T follicular helper cell (primary cell): ENCODE measurements at places on chromosomes 12 and 14.

DNA sequence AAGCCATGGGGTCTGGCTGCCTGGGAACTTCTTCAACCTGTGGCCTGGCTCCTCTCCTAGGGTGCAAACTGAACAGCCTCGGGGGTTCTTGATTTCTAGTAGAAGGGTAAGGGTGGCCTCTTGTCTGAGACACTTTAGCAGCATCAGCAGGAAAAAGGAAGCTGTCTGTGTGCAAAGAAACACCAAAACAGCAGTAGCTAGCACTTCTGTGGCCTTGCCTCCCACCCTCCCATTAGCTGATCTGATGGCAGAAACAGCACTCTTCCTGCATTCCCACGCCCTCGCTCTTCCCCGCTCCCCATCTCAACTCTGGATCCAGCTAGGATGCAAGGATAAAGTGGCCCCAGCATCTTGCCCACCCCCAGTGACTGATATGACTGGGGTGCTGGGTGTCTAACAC, 20.7 kb downstream of the SLC7A8 start:
- no peak for DNase-seq

DNA sequence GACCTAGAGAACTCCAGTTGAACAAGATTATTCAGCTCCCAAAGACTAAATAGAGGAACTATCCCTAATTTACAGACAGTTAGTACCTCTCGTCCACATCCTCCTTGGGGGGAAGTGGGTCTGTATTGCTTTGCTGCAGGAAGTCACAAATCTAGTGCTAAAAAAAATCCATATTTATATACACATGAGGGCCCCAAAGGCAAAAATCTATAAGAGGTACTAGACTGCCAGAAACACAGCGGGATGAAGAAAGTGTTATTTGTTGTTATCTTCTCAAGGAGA, 190.1 kb downstream of the TTC8 start:
- DNase-seq = no peak

DNA sequence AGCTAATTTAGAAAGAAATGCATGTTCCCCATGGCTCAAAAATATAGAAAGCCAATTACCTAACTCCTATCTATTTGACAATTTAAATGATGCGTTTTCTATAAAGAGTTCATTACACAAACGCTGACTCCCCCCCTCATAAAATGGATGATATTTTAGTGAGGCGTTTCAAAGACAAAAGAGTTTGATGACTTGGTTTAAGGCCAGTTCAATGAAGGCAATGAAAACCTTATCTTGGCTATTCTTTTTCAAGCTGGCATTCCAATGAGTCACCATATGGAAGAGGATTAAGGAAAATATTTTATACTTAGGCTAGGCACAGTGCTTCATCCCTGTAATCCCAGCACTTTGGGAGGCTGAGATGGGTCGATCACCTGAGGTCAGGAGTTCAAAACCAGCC, 62.7 kb downstream of the HMGA2 start:
- no peak for DNase-seq

DNA sequence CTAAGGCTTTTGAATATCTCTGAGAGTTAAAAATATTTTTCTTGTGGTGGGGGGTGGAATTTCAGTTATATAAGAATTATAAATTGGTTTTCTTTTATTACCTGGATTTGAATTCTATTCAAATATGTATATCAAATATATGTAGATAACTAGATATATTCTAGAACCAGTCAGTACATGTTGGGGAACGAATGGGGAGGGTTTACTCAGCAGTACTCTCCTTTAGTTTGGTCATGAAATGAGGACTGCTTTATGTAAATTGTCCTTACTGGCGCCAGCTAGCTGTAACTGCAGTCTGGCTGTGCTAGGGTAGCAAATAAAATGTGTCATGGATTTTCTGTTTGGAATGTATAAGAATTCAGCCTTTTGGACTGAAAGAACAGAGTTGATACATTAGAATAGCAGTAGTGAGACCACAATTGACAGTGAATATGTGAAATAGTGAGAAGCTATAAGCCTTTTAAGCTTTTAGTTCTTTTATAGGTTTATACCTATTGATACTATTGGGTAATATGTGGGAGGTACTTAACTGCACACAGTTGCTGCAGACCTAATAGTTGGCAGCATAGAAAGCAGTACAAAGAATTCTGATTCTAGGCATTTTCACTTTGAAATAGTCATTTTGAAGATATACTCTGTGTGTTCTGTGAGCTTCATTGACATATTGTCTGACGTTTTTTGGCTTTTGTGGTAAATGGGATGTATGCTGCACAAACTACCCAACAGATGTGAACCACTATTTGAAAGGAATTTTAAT, 29.0 kb downstream of the ATF7IP start:
- peak; percentile 34 for DNase-seq

GRCh38 chr12:94149119-94149780, 873 bp downstream of the PLXNC1 start:
- DNase-seq = peak; percentile 12

DNA sequence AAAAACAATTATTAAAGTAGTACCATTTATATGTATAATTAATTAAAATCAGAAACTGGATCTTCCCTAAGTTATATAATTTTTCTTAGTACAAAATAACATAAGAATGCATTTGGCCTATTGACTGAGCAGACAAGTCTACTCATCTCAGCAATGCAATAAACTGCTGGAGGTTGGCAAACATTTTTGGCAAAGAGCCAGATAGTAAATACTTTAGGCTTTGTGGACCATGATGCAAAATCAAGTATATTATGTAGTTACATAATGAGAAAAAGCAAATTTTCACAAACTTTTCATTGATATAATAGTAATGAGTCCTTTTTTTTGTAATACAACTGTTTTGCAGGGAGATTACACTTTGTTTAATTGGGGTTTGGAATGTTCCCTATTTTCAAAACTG, 30.9 kb downstream of the ERGIC2 start:
- DNase-seq = no peak

DNA sequence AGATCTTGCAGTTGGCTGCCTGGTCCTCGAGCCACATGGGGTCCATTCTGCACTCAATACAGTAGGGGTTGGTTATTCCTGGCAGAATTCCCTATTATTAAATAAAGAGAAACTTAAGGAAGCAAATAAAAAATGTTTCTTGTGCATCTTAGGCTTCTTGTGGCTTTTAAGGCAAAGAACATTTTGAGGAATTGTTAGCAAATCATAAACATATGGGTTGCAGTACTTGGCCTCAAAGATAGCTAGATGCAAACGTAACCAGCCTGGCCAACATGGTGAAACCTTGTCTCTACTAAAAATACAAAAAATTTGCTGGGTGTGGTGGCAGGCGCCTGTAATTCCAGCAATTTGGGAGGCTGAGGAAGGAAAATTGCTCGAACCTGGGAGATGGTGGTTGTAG, 50.8 kb upstream of the KCNA5 start:
- DNase-seq = no peak

GRCh38 chr14:100591453-100592371, 4.5 kb upstream of the BEGAIN start:
- no peak for DNase-seq

DNA sequence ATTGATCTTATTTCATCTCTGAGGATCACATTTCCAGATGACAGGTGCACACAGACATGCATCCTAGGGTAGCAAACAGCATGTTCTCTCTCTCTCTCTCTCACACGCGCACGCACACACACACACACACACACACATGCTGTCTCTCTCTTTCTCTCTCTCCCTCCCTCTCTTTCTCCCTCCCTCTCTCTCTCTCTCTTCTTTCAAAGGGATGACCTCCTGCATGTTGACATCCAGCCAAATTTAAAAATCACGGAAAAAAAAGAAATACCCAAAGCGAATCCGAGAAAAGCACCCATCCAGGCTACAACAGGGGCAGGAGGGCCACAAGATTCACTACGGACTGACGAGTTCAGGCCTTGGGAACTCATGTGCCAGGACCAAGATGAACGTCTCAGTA, 2.3 kb downstream of the KSR2 start:
- no peak for DNase-seq

DNA sequence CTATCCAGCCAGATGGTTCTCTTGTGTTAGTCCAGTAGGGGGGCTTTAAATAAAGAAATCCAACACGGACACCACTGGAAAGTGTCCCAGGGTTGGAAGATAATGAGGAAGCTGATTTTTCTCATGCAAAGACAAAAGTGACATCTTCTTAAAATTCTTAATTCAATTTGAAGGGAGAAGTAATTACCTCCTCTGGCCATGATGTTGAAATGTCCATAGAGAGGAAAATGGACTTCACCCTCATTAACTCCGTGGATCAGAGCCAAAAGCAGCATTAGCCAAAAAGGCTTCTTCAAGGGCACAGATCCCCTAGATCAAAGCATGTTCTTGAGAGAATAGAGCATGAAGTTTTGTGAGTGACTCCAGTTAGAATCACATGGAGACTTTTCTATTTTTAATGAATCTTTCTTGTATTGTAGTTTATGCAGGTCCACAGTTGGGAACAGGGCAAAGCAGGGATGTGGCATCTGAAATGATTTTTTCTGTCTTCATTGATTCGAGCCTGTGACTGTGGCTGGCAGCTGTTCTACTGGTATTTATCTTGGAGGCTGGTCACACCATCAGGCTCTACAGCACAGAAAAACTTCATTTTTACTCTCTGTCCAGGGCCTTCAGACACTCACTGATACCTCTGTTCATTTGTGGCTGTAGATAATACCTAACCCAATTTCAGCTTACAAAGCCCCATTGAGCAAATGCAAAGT, 1002.5 kb downstream of the AACS start:
- DNase-seq = no peak

- DNase-seq = no peak
Measured at GRCh38 chr14:68695326-68695768, 97.5 kb downstream of the ZFP36L1 start.

DNA sequence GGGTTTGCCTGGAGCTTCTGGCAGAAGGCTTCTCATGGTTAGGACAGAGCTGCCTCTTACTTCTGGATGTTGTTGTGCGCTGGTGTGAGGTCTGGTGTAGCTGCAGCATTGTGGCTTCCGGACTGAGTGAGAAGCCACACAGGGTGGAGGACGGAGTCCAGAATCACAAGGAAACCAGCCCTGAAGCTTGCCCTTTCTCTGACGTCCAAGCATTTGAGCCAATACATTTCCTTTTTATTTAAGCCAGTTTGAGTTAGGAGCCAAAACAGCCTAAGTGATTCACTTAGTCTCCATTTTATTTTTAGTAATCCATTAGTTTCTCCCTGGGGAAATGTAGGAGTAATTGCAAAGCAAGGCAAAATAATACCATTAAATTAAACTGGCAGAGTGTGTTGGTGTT, 402.4 kb upstream of the RGS6 start:
- DNase-seq = no peak

- DNase-seq = no peak
Measured at GRCh38 chr12:107938446-107938845, 163.9 kb downstream of the ASCL4 start.

- no peak for DNase-seq
Measured at GRCh38 chr12:81077329-81077685, 572 bp upstream of the ACSS3 start.

DNA sequence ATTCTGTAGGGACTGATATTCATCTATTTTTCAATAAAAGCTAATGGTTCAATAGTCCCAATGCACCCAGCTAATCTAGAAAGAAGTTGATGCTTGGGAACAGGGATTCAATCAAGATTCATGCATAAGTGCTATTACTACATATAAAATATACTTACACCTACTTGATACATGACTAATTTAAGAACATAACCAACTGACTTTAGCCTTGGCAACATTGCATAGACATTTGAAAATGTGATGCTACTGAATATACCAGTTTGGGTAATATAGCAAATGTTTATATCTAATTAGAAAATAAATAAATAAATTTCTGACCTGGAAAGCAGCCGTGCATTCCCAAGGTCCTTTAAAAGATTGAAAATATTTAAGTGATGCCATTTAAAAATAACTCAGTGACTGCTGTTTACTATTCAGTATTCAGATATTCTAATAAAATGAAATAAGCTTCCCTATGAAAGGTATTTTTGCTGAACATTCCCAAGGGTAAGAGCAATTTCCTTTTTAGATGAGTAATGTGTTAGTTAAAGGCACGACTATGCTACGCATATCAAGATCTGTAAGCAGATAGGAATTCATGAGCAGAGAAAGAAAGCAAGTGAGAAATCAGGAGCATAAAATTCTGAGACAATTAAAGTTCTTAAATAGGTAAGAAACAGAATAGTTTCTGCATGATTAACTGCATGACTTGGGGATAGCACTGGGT, 160.6 kb upstream of the SYT1 start:
- DNase-seq = no peak

GRCh38 chr14:103023881-103024473, 33.4 kb downstream of the CDC42BPB start:
- no peak for DNase-seq

GRCh38 chr12:88242571-88242925, 100.4 kb downstream of the TMTC3 start:
- no peak for DNase-seq

GRCh38 chr12:102521662-102522277, 41.4 kb upstream of the IGF1 start:
- DNase-seq = no peak

DNA sequence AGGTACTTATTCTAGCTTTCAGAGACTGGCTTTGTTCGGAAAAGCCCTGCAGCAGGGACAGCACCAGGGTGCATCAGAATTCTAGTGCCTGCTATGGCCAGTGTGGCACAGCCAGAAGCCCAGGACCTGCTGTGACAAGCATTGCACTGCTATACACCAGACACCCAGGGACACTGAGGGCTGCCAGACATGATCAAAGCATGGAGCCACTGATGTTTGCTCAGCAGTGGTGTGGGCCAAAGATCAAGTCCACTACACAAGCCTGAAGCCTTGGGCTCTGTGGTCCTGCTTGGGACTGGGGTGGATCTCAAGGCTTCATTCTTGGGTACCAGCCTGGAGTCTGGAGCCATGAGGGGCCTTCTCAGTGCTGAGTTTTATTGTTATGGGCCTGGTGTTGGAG, 36.1 kb upstream of the CDKN3 start:
- no peak for DNase-seq

- DNase-seq = no peak
Measured at GRCh38 chr12:9334964-9335363, 126.8 kb upstream of the PZP start.

DNA sequence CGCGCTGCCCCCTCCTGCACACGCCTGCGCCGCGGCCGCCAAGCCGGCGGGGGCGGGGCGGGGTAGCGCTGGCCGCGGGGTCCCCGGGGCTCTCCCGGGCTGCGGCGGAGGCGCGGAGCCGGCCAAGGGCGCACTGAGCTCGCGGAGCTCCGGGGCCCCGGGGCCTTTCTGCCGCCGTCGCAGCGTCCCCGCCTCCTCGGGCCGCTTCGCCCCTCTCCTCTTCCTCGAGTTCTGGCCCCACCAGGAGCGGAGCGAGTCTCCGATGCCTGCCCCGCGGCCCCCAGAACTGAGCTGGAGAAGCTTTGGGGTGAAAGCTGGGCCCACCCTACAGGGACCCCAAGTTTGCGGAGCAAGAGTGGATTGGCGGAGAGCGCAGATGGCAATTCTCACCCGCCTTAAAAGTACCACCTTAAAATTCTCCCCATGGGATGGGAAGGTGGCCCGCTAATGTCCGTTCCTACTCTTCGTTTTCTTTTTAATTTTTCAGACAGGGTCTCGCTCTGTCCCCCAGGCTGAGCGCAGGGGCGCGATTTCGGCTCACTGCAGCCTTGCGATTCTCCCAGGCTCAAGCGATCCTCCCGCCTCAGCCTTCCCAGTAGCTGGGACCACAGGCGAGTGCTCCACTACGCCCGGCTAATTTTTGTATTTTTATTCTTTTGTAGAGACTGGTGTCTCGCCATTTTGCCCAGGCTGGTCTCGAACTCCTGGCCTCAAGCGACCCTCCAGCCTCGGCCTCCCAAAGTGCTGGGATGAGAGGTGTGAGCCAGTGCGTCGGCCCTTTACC, 129.6 kb downstream of the NDUFA12 start:
- no peak for DNase-seq
